ENCODE measurements at places on chromosomes 11 and 22.

DNA sequence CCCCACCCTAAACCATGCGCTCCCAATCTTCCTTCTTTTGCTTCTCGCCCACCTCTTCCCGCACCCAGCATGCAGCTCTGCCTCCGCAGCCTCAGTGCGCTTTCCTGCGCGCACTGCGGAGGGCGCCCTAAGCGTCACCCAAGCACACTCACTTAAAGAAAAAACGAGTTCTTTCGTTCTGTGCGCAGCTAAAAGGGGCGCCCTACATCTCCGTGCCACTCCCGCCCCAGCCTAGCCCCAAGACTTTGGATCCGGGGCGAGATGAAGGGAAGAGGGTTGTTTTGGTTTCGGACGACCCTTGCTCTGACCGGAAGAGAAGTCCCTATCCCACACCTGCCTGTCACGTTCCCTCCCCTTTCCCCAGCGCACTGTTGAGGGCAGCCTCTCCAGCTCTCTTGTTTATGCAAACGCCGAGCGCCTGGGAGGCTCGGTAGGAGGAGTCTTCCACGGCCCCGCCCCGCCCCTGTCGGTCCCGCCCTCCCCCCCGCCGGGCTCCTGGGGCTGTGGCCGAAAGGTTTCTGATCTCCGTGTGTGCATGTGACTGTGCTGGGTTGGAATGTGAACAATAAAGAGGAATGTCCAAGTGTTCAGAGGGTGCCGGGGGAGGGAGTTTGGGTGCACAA, 5.3 kb downstream of the VSIG2 start:
- peak; percentile 70 for DNase-seq

DNA sequence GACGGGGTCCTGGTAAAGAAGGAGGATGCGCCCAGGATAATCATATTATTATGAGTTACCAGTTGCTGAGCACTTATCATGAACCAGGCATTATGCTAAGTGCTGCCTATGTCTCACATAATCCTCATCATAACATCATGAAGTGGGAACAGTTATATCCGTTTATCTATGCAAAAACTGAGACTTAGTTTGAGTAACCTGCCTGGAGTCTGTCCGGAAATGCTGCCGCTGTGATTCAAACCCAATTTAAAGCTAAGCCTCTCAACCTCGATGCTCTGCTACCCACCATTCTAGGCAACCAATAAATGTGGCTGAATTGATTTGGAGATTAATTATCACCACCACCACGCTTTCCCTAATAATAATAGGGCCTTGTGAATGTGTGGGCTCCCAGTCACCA, 111.5 kb upstream of the CLMP start:
- DNase-seq, result no peak

- DNase-seq, result no peak
Measured at GRCh38 chr11:72599325-72600117, 74.7 kb downstream of the PDE2A start.

- no peak for DNase-seq
Measured at GRCh38 chr11:9755561-9756185, 91.8 kb downstream of the SWAP70 start.

GRCh38 chr22:30325065-30325720, 1.5 kb downstream of the TBC1D10A start:
- DNase-seq, result no peak

GRCh38 chr22:35540595-35541253, at the start of gene RASD2:
Gene RASD2 (plus strand): TSS chr22:35540831. CDS start chr22:35546810, 5,979 bp downstream.
- DNase-seq, result no peak

DNA sequence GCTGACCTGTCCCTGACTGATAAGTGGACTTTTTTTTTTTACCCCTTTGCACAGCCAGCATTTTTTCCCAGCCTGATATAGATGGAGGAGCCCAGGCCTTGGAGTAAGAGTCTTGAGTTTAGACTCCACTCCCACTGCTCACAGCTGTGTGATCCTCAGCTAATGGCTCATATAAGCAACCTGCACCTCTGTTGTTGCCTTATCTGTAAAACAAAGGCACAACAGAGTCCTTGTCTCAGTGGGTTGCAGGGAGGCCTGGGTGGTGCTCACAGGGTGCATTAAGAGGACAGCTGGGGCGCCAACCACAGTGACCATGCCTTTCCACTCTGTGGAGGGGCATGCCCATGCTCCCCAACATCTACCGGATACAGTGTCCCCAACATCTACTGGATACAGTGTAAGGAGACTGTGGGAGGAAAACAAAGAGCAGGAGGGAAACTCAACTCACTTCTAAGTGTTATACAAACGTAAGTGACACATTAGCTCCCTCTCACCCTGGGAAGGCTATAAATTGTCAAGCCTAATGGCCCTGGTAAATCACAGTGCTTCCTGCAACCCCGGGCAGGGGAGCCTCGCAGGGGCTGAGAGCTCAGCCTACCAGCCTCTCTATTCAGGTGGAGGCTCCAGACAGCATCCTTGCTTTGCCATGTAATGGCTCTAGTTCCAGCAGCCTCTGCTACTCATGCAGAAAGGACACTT, 109.5 kb downstream of the TENM4 start:
- DNase-seq, result no peak

DNA sequence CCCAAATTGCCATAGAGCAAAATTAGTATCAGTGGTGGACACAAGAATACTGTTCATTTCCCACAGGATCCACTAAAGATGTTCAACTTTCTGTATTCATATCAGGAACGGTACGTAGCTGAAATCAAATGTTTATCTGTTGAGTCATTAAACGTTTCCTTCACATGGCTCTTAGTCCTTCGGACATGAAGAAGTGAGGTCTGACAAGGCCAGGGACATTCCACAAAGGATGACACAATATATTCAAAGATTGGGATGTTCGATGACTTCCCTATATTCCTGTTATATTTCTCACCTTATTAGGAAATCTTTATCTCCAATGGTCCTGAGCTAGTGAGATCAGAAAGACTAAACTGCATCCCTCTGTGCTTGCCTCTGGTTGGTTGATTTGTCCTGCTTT, 129.0 kb downstream of the ETS1 start:
- no peak for DNase-seq

GRCh38 chr22:42863349-42863961, 6.4 kb upstream of the ARFGAP3 start:
- DNase-seq, result no peak

GRCh38 chr22:22348127-22348814, 103.7 kb downstream of the VPREB1 start:
- no peak for DNase-seq

- no peak for DNase-seq
Measured at GRCh38 chr11:118917481-118918127, 8.1 kb downstream of the BCL9L start.

GRCh38 chr22:28348613-28349609, 330.7 kb downstream of the TTC28 start:
- no peak for DNase-seq

DNA sequence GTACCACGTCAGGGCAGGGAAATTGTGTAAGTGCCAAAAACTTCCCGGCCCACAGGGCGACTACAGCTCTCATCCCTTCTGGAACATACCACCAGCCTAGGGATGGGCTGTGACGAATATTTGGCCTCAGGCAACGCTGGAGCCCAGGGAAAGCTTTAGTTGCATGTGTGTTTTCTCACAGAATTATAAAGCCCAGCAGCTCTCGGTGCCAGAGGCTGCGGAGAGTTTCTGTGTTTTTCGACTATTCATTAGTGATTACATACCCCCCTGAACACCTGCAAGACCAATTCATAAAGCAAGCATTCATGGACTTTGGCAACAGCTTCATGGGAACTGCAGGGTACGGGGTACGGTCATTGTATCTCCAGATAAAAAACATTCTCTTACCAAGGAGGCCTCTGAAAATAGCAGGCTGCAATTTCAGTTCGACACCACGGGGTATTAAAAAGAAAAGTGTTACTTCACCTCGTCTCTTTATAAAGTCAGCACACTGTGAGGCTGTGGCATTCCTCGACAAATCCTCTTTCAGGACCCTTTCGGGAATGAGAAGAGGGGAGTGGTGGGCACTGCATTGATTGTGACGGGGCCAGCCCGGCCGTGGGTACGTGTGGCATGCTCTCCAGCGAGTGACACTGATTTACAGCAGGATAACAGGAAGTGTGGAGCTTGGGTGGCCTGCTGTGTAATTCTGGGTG, 243.6 kb upstream of the SORL1-AS1 start:
- no peak for DNase-seq

- DNase-seq, result no peak
Measured at GRCh38 chr11:67364783-67365722, 8.3 kb downstream of the CLCF1 start.

DNA sequence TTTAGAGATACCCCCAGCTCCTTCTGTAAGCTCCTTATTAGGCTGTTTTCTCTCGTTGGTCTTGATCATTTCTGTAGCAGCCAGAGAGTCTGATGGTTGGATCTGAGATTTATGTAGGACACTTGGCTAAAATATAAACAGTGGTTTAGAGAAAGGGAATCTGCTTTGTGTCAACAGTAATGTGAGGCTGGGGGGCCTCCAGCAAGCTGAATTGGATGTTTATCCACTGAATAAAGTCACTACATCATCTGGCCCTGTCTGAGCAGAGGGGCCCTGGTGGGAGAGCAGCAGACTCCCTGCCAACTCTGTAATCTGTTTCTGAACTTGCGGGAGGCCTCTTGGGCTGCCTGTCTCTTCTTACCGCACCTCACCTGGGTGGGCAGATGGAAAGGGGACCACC, 328.5 kb upstream of the PLET1 start:
- no peak for DNase-seq

DNA sequence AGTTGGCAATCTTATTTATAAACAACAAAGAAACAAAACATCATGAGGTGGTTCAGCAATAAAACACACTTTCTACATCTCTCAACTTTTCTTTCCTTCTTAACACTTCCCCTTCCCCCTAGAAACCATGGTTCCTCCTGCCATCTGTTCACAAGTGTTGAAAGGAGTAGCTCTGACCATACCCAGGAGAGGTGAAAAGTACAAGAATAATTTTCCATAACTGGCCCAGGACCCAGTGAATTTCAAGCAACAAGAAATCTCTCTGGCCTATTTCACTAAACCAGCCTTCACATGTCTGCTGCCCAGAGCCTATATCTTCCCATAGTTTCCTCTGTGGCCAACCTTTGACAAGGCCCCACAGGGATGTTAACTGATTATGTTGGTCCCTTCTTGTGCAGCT, 98.2 kb upstream of the CEP126 start:
- DNase-seq, result no peak

DNA sequence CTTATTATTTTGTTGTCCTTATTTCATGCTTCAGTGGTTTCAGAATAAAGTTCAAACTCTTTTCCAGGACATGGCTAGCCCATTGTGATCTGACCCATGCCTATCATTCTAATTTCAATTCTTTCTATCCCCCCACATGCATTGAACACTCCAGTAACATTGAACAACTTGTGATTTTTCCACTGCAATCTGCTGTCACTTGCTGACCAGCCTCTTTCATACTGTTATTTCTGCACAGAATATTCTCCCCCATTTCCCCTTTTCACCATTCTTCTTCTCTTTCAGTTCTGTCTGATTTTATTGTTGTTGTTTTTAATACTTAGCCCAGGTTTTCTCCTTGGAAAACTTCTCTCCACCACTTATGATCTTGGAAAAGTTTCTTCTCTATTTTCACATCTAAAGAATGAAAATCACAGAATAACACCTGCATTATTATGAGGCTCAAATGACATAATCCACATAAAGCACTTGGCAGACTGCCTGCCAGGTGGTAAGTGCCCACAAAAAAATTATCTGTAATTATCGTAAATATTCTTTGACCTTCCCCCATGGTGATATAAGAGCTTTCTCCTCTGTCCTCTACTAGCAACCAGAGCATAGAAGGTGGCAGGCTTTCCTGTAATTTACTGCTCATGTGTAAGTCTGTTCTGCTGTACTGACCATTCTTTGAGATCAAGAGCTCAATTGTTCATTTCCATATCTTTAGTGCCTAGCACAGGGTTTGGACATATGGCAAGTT, 51.9 kb upstream of the EED start:
- DNase-seq, result no peak

GRCh38 chr11:15258433-15259165, 143.9 kb downstream of the INSC start:
- DNase-seq, result no peak

DNA sequence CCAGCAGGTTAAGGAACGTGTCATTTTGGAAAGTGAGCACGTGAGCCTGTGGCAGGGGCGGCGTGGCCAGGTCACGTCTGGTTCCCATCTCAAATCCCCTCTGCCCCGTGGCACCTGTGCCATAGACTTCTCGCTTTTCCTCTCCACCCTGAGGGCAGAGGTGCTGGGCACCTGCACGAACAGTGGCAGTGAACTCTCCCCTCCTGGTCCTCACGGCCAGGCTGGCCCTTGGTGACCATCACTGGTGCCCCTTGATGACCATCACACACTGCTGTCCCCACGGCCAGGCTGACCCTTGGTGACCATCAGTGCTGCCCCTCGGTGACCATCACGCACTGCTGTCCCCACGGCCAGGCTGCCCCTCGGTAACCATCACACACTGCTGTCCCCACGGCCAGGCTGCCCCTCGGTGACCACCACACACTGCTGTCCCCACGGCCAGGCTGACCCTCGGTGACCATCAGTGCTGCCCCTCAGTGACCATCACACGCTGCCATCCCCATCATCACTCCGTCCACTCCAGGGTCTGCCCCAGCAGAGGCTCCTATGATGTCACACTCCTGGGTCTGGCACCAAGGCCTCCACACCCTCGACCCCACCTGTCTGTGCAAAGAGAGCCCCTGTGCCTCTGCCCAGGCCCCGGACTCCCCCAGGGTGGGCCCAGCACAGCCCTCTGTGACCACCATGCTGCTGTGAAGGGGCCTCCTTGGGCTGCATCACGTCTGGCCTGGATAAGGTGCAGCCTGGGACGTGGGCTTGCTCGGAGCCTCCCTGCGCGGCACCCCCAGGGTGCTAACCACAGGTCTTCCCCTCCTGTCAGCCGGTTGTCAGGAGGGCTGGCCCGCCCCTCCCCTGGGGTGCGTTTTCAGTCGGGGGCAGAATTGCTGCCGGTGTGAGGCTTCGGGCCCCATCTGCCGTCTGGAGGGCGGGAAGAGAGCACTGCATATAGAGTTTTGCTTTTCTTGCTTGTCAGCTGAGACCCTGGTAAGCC, 738.6 kb downstream of the BRD1 start:
- DNase-seq, result no peak

- DNase-seq, result no peak
Measured at GRCh38 chr11:844693-845644, 2.3 kb downstream of the TSPAN4 start.

DNA sequence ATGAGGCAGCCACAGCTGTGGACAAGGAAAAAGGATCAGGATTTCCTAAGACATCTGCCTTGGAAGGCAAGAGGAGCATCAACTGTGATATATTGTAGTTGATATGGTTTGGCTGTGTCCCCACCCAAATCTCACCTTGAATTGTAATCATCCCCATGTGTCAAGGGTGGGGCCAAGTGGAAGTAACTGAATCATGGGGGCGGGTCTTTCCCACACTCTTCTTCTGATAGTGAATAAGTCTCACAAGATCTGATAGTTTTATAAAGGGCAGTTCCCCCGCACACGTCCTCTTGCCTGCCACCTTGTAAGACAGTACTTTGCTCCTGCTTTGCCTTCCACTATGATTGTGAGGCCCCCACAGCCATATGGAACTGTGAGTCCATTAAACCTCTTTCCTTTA, 10.2 kb downstream of the RIC8A start:
- no peak for DNase-seq

- DNase-seq, result no peak
Measured at GRCh38 chr11:14386895-14387480, 28.0 kb upstream of the RRAS2 start.
